ENCODE measurements at places on chromosomes 1 and 21.
A peak's percentile ranks its signal among the peaks of the same experiment; 100 is the strongest.

DNA sequence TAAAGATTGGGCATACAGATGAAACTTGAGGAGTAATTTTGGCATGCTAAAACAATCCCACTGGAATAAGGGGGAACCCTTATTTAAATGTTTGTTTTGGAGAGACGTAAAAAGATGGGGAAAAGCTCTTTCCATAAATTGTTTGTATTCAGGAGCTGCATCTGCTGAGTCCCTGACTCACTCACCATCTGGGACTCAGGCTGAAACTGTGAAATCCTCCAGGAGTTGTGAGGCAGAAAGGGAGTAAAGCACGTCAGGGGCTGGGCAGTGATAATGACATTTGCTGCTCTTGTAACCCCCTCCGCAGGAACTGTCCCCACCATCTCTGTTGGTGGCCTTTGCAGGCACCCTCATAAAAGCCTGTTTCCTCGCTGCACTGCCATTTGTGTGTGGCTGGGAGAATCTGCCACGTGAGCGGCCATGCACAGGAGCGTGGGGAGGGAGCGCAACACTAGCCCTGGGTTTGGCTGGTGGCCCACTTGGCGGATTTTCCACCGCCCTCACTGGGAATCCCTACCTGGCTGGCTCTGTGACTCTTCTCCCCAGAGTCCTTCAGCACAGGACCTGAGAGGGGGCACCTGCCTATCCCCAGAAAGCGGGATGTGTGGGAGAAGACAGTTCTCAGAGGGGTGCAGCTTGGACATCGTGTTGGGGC lies 45.3 kb downstream of the ZSCAN20 start:
- DNase-seq, result no peak

GRCh38 chr1:67061266-67061665 lies 7.3 kb upstream of the SLC35D1 start:
- no peak for DNase-seq

- no peak for DNase-seq
These were observed 39.8 kb upstream of the FHAD1 start for GRCh38 chr1:15207031-15207828.

- peak; percentile 44 for DNase-seq
These were observed 28.6 kb upstream of the IFNGR2 start for GRCh38 chr21:33374450-33375096.

DNA sequence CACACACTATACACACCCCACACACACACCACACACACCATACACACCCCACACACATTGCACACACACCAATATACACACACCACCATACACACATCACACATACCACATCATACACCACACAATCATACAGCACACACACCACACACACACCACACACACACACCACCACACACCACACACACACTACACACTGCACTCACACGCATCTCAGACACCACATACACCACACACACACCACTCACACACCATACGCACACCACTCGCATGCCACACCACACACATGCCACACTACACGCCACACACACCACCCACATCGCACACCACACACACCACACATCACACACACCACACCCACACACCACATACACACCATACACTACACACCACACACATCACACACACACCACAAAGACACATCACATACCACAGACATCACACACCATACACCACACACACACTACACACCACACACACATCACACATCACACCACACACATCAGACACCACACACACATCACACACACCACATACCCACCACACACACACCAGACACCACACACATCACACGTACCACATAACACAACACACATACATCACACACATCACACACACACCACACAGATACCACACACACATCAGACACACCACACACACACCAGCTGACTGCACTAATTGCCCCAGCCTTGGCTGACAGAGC lies 54.6 kb downstream of the HSF2BP start:
- no peak for DNase-seq

DNA sequence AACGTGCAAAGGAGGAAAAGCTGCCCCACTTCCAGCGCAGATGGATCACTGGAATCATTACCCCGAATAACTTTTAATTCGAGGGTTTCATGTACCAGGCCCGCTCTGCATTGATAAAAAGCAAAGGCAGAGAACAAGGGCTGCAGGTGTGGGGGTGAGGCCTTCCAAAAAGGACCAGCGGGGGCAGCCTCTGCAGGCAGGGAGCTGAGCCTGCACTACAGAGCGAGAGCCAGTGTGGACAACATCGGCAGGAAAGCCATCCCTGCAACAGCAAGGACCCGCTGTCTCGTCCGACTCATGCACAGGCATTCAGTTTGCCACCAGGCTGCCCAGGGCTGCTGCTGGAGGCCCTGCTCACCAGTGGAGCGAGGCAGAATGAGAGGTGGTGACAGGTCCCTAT lies 27.1 kb upstream of the AJAP1 start:
- DNase-seq, result no peak

DNA sequence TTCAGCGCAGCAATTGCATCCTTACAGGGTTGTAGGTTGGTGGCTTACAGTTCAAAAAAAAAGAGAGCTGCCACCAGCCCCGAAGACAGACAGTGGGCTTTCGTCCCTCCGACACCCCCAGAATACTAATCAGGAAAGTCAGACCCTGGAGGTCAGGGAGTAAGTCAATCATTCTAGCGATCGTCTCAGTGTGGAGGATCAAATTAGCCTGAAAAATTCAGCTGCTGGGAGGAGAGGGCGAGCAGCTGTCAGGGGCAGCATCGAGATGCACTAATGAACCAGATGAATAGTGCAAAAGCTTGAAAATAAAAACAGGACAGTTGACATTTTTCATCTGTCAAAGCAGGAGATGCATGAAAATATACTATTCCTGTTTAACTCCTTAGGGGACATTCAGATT lies 138.4 kb downstream of the NEK7 start:
- no peak for DNase-seq

- no peak for DNase-seq
These were observed 89.3 kb downstream of the SIM2 start for GRCh38 chr21:36788120-36788638.

- no peak for DNase-seq
These were observed 12.7 kb downstream of the USP48 start for GRCh38 chr1:21770201-21770600.

GRCh38 chr1:23727362-23727811 lies 15.9 kb upstream of the ELOA start:
- DNase-seq, result no peak

GRCh38 chr1:11740258-11741192 lies 4.6 kb downstream of the AGTRAP start:
- DNase-seq, result no peak

DNA sequence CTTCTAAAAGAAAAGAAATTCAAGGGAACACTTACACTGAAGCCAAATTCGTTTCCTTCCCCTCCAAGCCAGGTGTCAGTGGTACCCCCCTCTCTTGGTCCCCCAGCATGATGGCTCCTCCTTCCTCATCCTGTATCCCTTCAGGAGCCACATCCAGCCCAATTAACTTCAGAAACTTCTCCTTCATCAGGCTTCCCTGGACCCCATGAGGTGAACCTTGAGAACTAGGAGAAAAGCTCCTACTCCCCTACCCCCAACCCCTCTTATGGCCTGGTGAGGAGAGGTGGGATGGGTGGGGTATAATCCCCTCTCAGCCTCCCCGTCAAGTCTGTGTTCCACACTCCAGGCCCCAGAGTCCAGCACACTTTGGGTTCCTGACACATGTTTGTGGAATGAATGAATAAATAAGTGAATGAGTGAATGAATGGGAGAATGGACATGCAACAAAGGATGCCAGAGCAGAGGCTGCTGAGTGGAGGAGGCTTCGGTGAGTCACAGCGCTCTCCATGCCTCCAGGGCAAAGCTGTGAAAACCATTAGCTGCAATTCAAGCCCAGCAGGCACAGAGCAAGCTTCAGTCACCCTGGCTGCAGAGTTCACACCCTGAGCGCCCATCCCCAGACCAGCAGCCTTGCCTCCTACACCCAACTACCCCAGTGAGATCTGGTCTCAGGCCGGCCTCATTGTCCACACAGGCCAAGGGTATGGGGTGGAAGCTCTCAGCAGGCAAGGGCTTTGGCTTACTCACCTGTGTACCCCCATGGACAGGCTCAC lies 43.8 kb downstream of the BATF3 start:
- DNase-seq, result no peak

GRCh38 chr1:228428412-228428811 lies 11.8 kb upstream of the TRIM17 start:
- no peak for DNase-seq

GRCh38 chr21:26717146-26717739 lies 128.0 kb downstream of the ADAMTS1 start:
- DNase-seq, result no peak

DNA sequence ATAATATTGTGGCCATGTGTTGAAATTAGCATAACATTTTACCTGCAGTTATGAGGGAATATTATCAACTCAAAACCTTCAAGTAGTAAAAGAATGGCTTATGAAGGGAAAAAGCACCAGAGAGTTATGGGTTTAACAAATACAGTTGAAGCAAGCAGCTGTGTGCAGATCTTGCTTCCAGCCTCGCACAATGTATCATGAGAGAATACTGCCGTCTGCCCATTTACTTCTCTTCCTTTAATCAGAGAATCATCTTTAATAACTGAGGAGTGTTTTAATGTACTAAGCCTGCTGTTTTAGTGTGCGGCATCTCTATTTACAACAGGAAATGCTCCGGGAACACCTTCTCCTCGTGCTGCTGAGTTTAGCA lies 120.9 kb downstream of the ATG4C start:
- no peak for DNase-seq

- DNase-seq, result no peak
These were observed 34.0 kb downstream of the MX1 start for GRCh38 chr21:41459884-41460534.
